ENCODE measurements at places on chromosomes 12 and 14. TPM values are rescaled to one million over a fixed set of nuclear protein-coding genes. Genes with fewer than 3 reads are reported as not detected.

DNA sequence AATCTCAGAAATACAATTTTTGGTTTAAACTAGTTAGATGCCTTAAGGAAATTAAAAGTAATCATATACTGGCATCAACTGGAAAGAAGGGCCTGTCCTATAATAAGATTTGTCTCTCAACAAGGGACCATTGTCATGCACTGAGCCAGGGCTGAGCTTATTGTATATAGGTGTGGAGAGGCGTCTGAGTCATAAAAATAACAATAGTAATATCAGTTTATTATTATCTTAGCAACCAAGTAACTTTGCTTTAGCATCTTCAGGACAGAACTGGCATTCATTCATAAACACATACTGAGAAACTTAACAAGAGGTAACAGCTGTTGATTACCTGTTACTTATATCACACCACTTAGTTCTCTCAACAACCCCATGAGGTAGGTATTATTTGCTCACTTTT lies 7.1 kb downstream of the KRT75 start:
- ATAC-seq, result no peak

- no peak for ATAC-seq
Observed at GRCh38 chr12:3351731-3352130, 139.3 kb upstream of the PRMT8 start.

Gene CLEC2A
- total RNA-seq, result not detected

Gene GARIN6
- 0.19 TPM for total RNA-seq
